ENCODE measurements at places on chromosomes 6 and 20.

- peak; percentile 29 for DNase-seq
Measured at GRCh38 chr6:70956451-70957283, at the start of gene B3GAT2. Gene B3GAT2, minus strand, starts transcription at chr6:70957060. Its CDS starts 631 bp downstream, at chr6:70956429.

DNA sequence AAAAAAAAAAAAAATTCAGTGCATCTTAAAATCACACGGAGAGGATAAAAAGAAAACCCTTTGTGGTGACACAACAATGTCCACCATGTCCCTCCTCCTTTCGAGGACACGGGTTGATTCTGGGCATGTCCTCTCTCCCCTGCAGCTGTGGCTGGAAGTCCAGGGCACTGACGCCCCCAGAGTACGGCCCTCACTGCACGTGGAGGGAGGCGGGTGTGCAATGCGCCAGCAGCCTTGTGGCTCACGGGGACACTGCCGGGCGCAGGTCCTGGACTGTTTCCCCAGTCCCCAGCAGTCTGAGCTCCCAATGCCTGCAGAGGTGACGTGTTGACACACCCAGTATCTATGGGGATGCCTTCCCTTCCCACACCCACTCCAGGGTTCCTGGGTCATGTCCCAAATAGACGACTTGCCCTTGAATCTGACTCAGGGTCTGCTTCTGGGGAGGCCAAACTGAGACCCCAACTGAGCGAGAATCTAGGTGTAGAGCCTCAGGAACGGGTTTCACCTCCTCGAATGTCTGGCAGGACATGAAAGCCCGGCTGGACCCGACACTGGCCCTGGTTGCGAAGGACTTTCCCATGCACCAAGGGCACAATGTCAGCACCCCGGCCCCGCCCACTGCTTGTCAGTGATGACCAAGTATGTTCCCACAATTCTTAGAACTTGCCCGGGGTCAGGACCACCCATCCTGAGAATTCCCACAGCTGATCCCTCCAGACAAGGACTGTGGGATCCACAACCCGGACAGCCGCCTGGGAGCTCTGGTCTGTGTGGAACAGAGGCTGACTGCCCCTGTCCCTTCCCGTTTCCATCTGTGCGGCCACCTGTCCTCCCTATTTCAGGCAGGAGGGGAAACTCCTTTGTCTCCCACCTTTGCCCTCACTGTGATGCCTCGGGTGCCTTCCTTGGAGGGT is 425.1 kb upstream of the SULF2 start:
- no peak for DNase-seq

DNA sequence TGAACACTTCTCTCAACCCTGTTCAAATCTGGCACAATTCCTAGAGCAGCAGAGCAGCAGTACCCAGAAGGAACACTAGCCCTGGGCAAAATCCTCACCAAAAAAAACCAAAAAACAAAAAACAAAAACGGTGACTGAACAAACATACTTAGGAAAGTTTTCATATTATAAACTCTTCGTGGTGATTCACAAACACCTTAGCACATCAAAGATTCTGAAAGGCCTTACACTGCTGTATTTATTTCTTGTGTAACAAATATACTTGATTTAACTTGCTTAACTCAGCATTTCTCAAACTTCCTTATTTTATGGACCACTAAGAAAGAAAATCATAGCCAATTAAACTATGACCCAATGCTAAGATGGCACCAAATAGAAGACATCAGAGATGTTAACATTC is 57.8 kb upstream of the RREB1 start:
- no peak for DNase-seq

GRCh38 chr6:30714263-30714662 is 2.8 kb downstream of the MDC1 start:
- no peak for DNase-seq

- no peak for DNase-seq
Measured at GRCh38 chr20:19701429-19701828, 56.6 kb upstream of the RIN2 start.

GRCh38 chr6:8000188-8000596 is 64.0 kb downstream of the BLOC1S5 start:
- DNase-seq, result no peak

DNA sequence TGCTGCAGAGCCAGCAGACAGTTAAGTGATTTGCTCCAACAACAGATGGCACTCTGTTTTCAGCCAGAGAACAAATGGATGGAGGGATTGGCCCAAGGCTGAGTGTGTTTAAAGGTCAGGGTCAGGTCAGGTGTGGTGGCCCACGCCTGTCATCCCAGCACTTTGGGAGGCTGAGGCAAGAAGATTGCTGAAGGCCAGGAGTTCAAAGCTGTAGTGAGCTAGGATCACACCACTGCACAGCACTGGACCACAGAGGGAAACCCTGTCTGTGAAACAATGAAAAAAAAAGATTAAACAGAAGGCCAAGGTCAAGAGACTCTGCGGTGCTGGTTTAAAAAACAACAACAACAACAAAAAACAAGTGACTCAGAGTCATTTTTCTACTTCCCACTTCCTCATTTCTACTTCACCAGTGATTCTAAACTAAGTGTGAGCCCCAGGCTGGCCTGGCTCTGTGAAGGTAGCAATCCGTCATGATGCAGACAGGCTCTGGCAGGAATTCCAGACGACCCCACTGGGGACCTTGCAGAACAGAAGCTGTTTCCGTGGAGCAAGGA is 42.5 kb upstream of the ARMC2 start:
- no peak for DNase-seq

GRCh38 chr20:58188527-58188926 is 39.9 kb downstream of the ANKRD60 start:
- no peak for DNase-seq

- no peak for DNase-seq
Measured at GRCh38 chr20:20939006-20939405, 167.2 kb downstream of the LINC00237 start.

- no peak for DNase-seq
Measured at GRCh38 chr6:22036275-22036674, 260.6 kb downstream of the PRL start.

- DNase-seq, result no peak
Measured at GRCh38 chr6:95529762-95530161, 47.6 kb upstream of the MANEA start.

Data from hippocampal formation (tissue), 2 donors.